ENCODE measurements at places on chromosomes 3 and 15.

DNA sequence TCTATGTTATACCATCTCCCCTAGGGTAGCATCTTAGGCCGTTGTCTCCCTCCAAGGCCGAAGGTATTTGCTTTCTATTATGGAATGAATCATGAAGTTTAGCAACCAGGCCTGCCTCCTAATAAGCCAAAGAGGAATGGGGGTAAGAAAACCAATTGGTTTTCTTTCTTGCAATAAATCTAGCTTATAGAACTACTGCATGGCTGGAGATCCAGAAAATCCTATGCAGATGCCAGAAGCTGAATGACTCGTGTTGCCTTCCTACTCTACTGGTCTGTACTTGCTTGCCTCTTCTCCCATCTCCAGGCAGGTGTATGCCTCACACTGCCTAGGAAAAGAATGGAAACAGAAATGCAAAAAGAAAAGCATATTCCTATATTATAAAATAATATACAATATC lies 31.1 kb upstream of the IL16 start:
- DNase-seq: no peak

DNA sequence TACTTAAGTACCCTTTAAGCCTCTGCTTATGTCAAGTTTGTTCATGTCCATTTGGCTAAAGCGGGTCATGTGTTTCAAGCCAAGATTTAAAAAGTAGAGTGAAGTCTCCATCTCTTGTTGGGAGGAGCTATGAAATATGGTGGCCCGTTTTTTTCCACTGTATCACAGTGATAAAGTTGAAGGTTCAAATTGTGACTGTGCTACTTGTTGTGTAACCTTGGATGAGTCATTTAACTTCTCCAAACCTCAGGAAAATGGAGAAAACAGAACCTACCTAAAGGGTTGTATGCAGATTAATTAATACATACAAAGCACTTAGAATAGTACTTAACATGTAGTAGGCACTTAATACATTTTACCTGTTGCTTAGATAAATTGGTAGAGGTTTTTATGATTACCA lies 43.4 kb downstream of the SNAPC5 start:
- peak; percentile 9 for DNase-seq

DNA sequence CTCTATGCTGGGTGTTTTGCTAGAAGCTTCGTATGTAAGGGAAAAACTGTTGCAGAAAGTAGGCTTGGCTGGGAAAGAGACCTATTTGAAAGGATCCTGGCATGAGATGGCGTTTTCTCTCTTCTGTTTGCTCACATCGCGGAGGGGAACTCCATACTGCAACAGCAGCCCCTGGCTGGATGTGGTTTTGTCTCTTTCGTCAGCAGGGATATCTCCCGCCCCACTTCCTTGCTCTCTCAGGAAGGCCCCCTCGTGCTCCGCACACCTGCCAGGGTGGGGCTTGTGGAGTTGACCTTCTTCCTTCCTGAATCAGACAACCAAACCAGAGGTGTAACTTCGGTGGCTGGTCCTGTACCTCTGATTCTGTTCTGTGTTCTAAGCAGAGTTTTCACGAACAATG lies 26.4 kb upstream of the MYZAP start:
- DNase-seq: no peak

- DNase-seq: no peak
Observed at GRCh38 chr3:104316118-104316517, 1050.6 kb upstream of the ALCAM start.

- DNase-seq: no peak
Observed at GRCh38 chr3:125767641-125768040, 172.3 kb upstream of the OSBPL11 start.

DNA sequence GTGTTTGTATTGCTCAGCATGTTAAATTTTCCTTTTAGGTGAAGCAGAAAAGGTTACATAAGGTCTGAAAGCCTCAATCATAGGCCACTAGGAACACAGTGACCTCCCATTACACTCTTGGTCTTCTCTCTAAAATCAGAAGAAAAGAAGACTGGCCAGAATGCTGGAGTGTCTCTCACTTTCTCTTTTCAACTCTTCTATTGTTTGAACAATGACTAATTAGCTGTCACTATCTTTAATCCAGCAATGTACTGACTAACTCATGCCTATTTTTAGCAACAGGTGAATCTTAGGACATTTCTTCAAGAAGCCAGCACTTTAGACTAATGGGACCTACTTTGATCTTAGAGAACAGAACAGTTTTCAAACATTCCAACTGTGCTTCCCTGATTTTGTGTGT lies 142.8 kb downstream of the TGFBR2 start:
- DNase-seq: no peak

GRCh38 chr3:30155755-30156154 lies 450.6 kb upstream of the TGFBR2 start:
- no peak for DNase-seq

DNA sequence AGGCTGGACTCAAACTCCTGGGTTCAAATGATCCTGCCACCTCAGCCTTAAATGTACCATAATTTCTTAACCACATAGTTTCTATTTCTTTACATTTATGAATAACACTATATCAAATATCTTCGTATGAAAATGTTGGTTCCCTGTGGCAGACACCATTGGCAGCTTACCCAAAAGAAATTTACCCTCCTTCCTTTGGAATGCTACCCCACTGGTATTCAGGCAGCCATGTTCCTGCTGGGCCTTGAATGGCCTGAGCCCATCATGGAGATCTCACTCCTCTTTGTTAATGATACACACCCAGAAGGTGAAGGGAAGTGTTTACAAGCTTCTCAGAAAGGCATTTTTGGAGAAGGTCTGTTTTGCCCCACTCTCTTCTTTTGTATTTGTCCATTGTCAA lies 94.3 kb upstream of the RNF7 start:
- DNase-seq: no peak

DNA sequence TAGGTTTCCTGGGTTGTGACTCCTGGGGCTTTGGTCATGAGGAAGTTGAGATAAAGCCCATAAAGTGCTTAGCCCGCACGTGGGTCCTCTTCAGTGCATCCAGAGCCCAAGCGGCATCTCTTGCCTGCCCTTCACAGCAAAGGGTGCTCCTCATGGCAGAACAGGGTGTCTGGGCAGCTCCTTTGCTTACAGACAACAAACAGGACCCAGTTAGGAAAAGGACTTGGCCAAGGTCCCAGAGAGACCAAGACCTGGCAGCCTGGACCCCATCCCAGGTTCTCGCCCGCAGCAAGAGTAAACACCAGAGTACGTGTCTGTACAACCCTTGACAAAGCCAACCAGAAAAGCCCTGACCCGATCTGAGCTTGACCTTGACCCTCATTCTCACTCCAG lies 27.0 kb downstream of the ALS2CL start:
- DNase-seq: no peak

- DNase-seq: peak; percentile 21
Observed at GRCh38 chr3:23314981-23315762, 112.0 kb downstream of the UBE2E2 start.

- no peak for DNase-seq
Observed at GRCh38 chr15:85398822-85399221, 18.4 kb downstream of the AKAP13 start.

DNA sequence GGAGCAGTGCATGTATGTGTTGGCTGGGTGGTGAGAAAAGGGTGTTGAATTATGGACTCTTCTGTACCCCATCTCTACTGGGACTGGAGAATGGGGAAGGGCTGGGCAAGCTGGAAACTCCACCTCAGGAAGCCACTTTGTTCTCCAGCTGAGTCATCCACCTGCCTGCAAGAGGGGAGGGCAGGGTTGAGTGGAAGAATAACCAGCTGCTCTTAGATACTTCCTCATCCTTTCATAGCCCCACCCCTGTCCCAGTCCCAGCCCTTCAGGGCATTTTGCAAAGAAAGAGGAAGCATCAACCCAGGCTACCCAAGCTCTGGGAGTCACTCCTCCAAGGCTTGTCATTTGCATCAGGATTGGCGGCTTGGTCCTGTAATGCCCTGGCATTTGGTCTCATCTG lies 33.1 kb downstream of the RAB11A start:
- no peak for DNase-seq

GRCh38 chr3:101996832-101997231 lies 147.5 kb downstream of the NFKBIZ start:
- no peak for DNase-seq

DNA sequence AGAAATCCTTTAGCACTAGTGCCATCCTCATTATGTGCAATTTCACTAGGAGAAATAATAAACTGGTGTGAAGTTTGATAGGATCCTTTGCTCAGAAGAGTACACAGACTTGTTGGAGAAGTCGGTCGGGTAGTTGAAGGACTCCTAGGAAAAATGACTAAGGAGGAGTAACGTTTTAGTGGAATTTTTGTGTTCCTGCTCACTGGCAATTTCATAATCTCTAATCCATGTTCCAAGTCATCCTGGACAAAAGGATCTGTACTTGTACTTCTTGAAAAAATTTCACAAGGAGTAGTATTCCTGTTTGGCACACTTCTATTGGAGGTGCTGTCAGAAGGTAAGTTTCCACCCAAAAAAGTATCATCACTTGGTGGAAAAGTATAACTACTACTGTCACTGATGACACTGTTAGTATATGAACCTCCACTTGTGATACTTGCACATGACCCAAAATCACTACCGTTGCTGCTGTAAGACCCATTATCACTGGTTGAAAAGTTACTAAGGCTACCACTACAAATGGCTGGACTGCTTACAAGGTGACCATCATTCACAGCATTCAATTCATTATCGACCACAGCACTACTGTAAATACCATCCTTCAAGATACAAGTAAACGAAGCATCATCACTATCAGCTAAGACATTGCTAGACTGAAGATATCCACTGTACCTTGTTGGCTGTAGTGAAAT lies 77.4 kb downstream of the NEDD4 start:
- DNase-seq: peak; percentile 28

- no peak for DNase-seq
Observed at GRCh38 chr15:53791581-53791980, 32.1 kb upstream of the WDR72 start.

- DNase-seq: peak; percentile 58
Observed at GRCh38 chr3:65995030-65995429, 43.7 kb downstream of the MAGI1 start.

DNA sequence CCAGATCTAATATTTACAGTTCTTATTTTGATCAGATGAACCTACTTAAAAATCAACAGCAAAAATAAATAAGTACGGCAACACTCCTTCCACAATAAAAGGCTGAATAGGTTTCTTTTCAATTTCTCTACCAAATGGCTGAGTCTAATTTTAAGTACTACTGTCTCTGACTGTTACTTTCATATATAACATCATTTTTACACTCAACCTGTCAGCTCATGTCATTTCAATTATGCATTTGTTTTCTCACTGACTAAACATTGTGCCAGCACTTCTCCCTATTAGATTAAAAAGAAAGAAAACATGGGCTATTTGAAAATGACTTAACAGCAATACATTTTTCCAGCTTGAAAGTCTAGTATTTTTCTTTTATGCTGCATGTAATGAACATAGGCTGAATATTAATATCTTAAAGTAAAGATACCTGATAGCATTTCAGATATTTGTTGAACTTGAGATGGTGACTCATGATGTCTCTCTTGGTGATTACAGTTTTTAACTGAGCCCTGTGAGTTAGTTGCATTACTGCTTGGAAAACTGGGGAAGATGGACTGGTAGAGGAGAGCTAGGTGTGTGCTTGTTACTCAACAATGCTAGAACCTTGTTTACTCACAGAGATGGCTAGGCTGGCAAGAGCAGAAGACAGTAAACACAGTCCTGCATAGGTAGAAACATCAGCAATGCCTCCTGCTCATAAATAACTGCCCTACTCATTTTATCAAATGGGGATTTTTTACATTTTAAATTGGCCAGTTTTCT lies 73.9 kb downstream of the PEX5L start:
- DNase-seq: no peak

Data from HFFc6 (cell line).